ENCODE measurements at places on chromosomes 3 and 15.

DNA sequence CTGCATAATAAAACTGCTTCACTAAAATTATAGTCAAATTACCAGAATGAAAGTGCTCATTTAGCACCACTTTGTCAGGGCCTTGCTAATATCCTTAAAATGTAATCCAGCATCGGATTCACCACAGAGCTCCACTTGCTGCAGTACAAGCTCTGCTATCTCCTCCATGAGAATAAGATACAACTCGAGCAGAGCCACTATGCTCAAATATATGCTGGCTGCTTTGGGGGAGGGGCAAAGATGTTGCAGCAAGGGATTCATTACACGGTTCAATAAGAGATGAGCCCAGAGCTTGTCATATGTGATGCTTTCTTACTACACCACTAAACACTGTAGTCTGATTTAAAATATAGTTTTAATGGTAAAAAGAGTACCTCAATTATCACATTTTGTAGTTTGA lies 72.2 kb downstream of the DLG1 start:
- no peak for ATAC-seq

GRCh38 chr15:78425643-78426042 lies 12.4 kb upstream of the IREB2 start:
- ATAC-seq: no peak

- no peak for ATAC-seq
Measured at GRCh38 chr3:138825336-138825735, 9.4 kb downstream of the PIK3CB start.

GRCh38 chr3:56005196-56005805 lies 463.0 kb downstream of the ERC2 start:
- ATAC-seq: peak; percentile 89

DNA sequence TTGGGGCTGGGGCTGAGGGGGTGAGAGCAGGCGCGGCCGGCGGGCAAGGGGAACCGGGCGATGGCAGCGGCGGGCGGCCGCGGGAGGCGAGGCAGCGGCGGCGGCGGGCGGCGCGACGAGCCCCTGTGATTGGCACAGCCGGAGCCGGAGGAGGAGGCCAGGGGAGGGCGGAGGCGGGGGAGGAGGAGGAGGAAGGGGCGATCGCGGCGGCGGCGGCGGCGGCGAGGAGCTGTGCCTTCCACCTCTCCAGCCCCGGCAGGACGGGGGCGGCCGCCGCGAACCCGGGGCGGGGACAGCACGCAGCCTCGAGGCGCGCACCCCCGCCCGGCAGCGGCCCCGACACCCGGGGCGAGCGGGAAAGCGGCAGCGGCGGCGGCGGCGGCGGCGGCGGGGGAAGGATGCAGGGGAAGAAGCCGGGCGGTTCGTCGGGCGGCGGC lies at the start of gene SLCO3A1:
TSS of gene SLCO3A1 (plus strand) at position 198 of the 437 bp plus-strand sequence.
- ATAC-seq: peak; percentile 51

DNA sequence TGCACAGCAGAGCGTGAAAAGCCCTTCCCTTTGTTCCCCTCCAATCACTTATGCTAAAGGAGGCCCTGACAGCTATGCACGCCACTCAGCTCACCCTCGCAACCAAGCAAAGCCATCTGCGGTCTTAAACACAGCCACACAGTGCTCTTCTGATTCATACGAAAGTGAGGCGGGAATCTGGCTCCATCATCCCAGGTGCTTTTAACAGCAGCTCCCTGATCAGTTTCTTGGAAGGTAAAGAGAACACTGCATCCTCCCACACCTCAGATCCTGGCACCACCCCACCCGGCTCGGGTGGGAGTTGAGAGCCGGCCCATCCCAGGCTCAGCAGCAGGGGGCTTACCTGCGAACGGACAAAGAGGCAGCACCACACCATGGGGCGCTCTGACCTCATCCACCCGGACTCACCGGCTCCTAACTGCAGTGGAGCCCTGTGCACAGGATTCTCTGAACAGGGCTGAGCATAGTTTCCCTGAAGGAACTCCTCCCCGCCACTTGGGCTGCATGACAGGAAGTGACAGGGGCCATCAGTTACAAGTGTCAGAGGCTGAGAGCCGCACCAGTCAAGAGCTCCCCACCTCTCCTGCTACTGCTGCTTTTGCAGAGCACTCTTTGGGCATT lies 114.3 kb upstream of the ARHGEF3 start:
- peak; percentile 59 for ATAC-seq

DNA sequence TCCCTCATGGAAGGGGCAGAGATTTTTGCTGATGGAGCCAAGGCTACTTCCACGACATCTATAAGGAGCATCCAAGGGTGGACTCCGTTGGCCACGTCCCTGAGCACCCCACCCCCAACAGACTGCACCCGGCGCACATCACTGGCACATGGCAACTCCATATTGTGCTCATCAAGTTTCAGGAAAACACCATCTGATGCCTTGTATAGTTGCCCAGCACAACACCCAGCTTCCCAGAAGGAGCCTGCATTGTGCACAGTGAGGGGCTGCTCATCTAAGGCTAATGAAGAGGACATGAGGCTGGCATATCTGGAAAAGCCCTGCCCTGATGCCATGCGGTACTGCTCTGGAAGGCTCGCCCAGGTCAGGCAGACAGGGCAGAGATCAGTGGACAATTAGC lies 15.0 kb upstream of the CACNA2D2 start:
- ATAC-seq: no peak

GRCh38 chr15:63517202-63517601 lies 12.8 kb downstream of the USP3 start:
- no peak for ATAC-seq

DNA sequence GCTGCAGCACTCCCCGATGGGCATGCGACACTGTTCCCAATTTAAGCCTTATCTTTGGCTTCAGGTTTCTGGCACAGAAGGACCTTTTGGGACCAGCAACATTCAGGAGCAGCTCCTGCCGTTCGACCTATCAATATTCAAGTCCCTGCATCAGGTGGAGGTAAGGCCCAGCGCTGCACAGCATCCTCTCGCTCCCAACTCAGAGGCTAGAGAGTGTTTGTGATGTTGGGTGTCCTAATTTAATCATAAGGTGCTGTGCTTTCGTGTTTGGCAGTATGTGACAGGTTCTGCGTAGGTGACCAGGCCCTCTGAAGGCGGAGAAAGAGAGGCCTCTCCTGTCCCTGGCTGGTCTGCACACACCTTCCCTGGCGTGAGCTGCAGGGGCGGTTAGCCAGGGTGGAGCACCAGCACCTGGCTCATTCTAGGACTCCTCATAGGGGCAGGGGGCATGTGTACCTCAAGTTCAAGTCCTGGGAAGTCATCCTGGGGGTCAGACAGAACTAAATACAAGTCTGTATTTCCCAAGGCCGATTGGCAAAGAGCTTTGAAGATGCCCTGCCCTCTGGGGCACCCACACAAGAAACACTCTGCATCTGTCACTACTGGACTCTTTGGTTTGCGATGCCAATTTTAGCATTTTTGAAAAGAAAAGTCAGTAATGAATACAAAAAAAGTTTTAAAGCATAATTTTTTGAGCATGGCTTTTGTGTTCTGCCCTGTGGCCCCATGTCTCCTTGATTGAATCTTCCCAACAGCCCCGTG lies 17.0 kb downstream of the NISCH start:
- ATAC-seq: no peak

- peak; percentile 13 for ATAC-seq
Measured at GRCh38 chr3:177491296-177492032, 294.2 kb upstream of the TBL1XR1 start.

DNA sequence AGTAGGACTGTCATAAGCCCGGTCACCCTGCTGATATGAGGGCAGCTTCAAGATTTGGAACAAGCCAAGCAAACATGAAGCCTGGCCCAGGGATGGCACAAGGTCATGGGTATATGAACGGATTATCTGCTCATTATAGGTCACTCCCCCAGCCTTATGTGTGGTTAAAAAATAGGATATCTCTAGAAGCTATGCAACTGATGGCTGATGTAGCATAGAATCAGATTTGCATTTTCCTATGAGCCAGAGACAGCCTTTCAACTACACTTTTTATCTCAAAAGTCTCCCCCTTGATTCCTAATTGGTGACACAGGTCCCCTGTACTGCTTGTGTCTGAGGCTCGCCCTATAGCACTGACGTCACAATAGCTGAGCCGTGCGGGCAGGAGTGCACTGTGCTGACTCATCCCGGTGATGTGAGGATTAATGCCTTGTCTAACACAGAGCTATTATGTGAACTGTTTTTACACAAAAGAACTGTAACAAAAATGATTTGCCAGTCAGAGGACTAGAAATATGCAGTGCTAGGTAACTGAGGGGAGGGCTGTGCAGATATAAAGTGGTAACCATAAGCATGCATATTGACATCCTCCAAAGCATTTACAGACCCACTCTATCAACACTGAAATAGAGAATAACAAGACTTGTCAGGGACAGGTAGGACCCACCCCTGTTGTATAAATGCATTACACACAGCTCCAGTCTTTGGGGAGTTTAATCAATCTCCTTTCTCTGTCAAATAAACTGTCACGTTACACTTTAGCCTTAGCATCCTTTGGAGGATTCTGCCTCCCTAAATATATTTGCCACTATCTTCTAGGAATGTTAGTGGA lies 204.9 kb downstream of the TIGIT start:
- peak; percentile 100 for ATAC-seq

- peak; percentile 29 for ATAC-seq
Measured at GRCh38 chr3:184171562-184171961, 3.1 kb upstream of the AP2M1 start.

GRCh38 chr3:100709842-100710260 lies 557 bp downstream of the TFG start:
- peak; percentile 15 for ATAC-seq

- ATAC-seq: no peak
Measured at GRCh38 chr3:114725966-114726365, 421.1 kb downstream of the ZBTB20 start.

- no peak for ATAC-seq
Measured at GRCh38 chr15:40852529-40852928, 8.7 kb downstream of the SPINT1 start.

DNA sequence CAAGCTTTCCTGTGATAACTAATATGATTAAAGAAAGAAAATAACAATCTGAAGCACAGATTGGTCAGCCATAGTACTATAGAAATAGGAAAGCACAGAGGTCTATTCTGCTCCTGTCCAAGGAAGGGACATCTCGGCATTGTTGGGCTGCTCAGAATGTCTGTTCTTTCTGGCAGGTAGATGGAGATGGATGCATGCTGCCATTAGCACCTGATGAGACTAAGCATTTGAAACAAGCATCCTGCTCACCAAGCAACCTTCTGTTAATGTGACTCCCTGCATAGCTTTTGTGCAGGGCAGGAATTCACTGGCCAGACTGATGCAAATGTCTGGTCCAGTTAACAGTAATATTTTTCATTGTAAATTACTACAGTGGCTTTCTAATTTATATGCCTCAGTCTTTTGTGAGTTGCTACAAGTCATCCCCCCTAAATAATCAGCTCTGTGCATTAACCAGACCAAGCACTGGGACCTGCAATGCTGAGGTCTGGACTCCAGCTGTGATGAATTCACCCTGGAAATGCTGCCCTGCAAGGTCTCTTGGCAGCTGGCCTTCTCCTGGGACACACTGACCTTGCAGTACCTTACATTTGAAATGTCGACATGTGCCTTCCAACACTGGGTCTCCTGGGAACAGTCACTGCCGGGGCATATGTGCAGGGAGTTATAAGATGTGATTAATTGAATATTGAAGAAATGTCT lies 1123.7 kb downstream of the IGSF11 start:
- no peak for ATAC-seq

DNA sequence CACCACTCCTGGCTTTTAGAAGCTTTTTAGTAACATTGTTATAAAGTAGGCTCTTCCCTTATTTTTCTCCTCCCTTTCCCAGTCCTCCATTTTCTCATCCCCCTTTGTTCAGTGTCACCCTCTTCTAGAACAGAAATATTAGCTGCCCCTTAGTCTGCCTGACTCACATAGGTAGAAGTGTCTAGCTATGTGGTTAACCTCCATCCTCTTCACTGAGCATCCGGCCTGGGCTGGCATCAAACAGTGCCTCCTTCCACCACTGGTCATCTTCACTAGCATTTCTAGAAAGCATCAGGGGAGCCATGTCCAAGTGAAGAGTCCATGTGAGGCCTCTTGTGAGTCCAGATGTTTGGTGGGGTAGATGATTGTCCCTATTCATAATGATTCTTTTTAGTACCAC lies 70.0 kb upstream of the SKOR1 start:
- ATAC-seq: no peak

- no peak for ATAC-seq
Measured at GRCh38 chr3:20480786-20481365, 294.9 kb upstream of the SGO1 start.

DNA sequence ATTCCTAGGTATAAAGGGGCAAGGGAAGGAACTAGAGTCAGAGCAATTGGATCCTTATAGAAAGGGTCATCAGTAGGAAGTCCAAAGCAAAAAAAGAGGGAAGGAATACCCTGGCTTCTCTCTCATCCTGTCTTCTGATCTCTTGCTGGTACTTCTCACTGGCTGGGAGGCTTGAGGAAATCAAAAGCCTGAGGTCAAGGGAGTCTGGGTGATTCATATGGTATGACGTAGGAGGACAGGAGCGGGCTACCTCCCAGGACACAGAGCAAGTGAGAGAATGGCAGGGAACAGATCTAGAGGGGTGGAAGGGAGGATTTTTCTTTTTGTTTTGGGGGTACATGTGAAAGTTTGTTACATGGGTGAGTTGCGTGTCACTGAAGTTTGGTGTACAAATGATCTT lies 76.0 kb downstream of the CFAP20DC start:
- ATAC-seq: no peak

GRCh38 chr3:179398574-179399231 lies 51.2 kb downstream of the MFN1 start:
- ATAC-seq: no peak

DNA sequence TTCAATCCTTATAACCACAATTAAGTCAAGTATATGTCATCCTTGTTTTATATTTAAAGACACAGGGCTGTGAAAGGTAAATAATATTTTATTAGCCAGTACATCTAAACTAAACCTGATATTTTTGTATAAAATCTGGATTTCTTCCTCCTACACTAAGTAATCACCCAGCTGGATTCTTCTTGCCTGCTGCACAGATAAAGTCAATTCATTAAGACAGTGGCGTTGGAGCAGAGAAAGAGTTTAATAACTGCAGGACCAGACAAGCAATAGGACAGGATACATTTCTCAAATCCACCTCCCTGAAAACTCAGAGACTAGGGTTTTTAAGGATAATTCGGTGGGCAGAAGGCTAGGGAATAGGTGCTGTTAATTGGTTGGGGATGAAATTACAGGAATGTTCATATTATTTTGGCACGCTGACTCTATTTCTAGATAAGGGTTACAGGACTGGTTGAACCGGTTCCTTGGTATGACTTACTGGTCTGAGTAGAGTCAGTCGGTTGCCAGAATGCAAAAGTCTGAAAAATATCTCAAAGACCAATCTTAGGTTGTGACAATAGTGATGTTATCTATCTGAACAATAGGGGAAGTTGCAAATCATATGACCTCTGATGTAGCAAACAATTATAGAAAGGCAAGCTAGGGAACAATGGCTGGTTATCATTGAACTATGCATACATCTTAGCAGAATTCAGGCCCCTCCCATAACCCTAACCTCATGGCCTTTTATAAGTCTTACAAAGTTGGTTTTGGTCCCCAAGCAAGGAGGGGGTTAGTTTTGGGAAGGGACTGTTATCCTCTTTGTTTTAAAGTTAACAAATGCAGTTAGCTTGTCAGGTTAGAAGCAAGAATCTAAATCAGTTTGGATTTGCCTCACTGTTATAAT lies 244.8 kb downstream of the ALCAM start:
- peak; percentile 63 for ATAC-seq

- peak; percentile 79 for ATAC-seq
Measured at GRCh38 chr3:189490749-189491148, 140.4 kb upstream of the TP63 start.

- peak; percentile 84 for ATAC-seq
Measured at GRCh38 chr3:46646700-46647099, 34.4 kb downstream of the FAM240A start.

- peak; percentile 72 for ATAC-seq
Measured at GRCh38 chr15:86231864-86232721, 152.4 kb downstream of the AGBL1 start.

- ATAC-seq: no peak
Measured at GRCh38 chr15:70855764-70856163, 1.8 kb upstream of the LARP6 start.
